ENCODE measurements at places on chromosomes 2 and 18.

DNA sequence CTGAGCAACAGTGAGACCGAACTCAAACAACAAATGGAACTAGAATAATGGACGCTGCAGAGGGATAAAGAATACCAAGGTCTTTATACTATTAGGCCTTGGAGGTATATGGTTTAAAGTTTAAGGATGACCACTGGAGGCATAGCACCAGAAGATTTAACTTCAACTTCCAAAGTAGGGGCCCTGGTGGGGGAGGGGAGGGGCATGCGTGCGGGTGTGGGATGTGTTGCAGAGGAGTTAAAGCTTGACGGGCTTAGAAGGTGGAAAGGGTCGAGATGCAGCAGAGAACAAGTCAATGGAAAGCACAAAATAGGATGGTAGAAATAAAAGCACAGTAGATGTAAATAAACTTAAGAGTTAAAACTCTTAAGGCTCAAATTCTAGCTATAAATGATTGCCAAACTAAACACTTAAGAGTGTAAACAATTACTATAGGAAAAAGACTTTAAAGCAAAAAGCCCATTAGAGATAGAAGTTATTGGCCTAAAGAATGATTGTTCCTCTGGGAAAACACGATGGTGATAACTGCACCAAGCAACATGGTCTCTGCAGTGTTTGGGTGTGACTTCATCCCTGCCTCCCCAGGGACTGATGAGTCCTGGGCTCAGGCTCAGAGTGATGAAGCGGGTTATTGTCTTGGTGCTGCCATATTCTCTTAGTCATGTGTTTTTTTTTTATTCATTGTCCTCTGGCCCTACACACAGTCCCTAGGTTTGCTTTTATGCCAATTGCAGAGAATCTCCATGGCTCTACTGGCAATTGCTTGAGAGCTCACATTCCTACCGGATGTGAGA, 13.0 kb downstream of the RRM2 start:
- DNase-seq = no peak

GRCh38 chr2:239726631-239727181, 298.4 kb downstream of the NDUFA10 start:
- DNase-seq = no peak

DNA sequence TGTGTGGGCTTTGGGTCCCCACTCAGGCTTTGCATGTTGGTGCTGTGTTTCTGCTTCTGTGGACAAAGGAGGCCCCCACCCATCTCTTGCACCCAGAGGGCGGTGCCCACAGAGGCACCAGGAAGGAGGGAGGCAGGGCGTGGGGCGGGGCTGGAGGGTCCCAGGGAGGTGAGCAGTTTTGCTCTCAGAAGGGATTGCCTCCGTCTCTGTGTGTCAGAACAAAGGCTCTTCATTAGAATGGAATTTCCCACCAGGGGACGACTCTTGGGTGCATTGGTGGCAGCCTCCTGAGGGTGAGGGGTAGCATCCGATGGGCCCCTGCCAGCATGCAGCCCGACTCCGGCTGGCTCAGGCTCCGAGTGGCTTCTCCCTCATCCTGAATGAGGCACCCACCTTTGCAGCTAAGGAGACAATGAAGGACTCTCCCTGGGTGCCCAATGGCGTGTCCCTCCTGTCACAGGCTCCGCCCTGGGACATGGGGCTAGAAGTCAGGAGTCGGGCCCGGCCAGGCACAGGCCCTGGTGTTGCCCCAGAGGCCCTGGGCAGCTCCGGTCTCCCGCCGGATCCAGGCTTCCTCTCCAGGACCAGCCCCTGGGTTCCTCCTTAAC, 7.0 kb upstream of the ERFE start:
- DNase-seq = no peak

DNA sequence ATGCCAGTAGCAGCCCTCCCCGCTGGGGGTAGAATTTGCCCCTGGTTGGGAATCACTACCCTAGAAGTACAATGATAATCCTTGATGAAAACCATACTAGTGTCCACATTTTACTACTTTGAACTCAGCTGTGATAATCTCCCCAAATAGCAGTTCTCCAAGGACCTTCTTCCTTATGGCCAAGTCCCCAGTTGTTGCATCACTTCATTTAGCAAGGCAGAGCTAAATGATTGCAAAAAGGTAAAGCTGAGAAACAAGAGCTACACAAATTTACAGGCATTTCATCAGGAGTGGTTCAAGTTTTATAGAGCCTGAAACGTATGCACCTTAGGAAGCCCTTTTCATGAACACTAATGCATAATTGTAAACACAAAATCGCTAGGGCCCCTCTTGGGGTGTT, 44.9 kb upstream of the REL start:
- DNase-seq = no peak

GRCh38 chr18:4721545-4721944, 266.4 kb upstream of the DLGAP1 start:
- no peak for DNase-seq

- DNase-seq = no peak
These were observed 30.4 kb upstream of the GMCL1 start for GRCh38 chr2:69798909-69799526.

DNA sequence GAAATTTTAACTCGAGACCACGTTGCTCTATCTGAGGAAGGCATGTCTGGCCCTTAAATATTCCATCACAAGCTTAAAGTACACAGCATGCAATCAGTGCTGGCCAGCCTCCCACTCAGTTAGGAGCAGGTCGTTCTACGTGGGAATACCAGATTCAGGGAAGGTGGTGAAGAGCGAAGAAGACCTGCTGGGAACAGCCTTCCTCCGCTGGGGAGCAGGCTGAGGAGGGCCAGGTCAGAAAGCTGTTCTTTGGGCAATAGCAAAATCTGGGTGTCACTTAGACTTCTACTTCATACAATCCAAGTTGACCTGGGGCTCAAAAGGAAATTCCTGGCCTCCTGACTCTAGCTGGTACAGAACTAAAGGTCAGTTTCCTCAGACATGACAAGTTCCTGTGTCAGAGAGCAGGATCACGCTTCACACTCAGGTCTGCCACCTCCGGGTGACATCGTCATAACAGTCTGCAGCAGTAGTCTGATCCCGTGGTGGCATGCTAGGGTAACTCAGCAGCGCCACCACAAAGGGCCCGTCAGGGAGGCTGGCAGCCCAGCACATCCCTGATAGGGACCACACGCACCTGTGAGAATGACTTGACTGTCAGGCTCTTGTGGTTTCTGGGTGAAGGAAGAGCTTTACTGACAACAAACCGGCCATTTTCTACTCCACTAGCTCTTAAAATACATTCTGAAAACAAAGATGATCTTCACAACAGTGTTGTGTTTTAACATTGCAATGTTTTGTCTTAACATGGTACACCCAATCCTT, 35.2 kb upstream of the NAPG start:
- peak; percentile 59 for DNase-seq

GRCh38 chr2:63000801-63001200, 49.8 kb upstream of the OTX1 start:
- no peak for DNase-seq

DNA sequence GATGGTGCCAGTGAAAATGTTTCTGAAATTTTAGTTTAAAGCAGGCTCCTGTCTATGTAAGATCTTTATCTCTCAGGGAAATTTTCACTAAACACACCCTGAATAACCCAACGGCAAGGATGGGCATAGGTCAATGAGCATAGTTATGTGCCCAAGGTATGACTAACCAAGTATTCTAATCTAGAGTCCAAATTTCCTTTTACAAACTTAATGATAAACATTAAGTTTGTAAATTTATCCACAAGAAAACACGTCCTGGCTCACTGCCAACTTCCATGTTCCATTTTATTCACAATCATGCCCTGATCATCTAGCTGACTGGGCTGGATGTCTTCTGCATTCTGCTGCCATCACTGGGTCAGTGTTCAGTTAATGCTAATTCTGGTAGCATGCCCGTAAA, 151.2 kb downstream of the SRBD1 start:
- DNase-seq = no peak

- DNase-seq = no peak
These were observed 23.3 kb upstream of the NFE2L2 start for GRCh38 chr2:177287814-177288213.

GRCh38 chr18:69889009-69889408, 58.7 kb downstream of the CD226 start:
- peak; percentile 21 for DNase-seq

DNA sequence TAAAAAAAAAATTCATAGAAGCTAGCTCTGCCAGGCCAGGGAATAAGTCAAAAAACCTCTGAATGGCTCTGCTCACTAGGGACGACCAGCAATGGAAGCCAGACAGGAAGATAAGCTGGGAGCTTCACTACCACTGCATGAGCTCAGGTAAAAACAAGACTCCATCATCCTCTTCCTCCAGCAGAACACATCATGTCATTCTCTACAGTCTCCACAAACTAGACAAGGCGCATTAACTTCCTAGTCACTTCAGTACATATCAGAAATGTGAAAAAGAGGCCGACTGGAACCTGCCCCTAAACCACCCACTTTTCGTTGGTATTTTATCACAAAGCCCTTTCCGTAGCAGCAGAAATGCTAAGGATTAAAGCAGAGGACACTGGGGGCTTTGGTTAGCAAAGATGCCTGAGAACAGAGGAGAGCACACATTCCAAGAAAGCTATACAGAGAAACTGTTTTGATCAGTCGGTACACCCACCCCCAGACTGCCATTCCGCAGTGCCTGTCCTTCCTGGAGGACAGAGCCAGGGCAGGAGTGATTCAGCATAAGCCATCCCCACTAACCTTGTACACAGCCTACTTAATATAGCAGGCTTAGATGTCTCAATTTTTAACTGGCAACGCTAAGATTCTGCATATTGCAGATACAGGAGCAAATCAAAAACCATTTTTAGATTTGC, 53.4 kb downstream of the AAK1 start:
- no peak for DNase-seq

DNA sequence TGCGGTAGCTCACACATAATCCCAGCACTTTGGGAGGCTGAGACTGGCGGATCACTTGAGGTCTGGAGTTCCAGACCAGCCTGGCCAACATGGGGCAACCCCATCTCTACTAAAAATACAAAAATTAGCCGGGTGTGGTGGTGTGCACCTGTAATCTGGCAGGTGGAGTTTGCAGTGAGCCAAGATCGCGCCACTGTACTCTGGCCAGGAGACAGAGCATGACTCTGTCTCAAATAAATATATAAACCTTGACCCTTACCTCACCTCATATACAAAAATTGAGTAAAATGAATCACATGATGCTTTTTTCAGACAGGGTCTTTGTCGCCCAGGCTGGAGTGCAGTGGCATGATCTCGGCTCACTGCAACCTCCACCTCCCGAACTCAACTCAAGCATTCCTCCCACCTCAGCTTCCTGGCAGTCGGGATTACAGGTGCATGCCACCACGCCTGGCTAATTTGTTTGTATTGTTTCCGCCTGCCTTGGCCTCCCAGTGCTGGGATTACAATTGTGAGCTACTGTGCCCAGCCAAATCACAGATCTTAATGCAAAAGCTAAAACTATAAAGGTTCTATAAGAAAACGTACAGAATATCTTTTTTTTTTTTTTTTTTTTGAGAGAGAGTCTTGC, 25.3 kb downstream of the XPO1 start:
- no peak for DNase-seq

Measured in stimulated activated CD4-positive, alpha-beta T cell treated with anti-CD3 and anti-CD28 coated beads, TNF-alpha, amount 100 ng/mL, for 24 hours (primary cell).